Gastroesophageal sphincter (tissue), 4 donors: ENCODE measurements at places on chromosomes 2 and 18.

- no peak for ATAC-seq
Measured at GRCh38 chr2:83071914-83072313, 1387.2 kb downstream of the SUCLG1 start.

DNA sequence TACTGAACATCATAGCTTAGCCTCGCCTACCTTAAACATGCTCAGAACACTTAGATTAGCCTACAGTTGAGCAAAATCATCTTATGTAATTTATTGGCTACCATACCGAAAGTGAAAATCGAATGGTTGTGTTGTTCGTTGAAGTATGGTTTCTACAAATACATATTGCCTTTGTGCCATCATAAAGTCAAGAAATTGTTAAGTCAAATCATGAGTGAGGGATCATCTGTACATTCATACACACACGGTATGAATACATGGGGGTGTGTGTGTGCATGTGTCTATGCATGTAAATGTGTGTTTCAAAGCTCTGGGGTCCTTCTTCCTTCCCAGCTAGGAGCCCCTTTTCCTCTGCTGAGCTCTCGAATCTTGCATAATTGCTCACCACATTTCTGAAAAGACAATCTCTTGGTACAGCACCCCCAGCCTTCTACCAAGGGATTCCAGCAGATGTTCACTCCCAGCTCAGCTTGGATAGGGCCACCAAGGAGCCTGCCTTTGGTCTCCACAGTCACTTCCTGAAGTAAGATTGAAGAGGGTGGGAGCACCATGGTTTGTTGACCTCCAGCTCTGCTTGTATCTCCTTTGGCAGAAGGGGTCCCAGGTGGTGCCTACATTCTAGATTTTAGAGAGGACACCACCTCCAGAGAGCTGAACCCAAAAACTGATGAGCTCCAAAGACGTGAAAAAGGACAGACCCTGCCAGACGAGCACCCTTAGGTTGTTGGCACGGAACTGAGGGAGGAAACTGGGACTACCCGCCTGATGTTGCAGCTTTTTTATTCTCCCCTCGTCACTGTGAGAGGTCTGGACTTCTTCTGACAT is 33.2 kb upstream of the CYP1B1 start:
- ATAC-seq: no peak

- ATAC-seq: no peak
Measured at GRCh38 chr2:101740555-101740964, 43.1 kb downstream of the MAP4K4 start.

DNA sequence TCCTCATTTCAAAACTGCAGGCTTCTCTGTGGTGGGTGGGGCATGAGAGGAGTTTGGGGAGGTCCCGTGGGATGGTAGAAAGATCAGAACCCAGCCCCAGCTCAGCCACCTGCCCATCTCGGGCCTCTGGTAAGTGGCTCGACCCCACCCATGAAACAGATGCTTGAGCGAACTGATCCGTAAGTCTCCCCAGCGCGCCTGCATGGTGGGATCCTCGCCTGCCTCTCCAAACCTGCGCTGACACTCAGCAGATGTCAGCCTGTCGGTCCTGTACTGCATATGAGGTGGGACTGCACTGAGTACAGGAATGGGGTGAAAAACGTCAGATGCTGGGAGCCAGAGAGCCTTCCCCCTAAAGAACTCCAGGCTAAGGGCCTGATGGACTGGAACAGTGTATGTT is 15.9 kb upstream of the RPL31 start:
- ATAC-seq: no peak

- no peak for ATAC-seq
Measured at GRCh38 chr2:172322049-172322448, 105.3 kb upstream of the ITGA6 start.

DNA sequence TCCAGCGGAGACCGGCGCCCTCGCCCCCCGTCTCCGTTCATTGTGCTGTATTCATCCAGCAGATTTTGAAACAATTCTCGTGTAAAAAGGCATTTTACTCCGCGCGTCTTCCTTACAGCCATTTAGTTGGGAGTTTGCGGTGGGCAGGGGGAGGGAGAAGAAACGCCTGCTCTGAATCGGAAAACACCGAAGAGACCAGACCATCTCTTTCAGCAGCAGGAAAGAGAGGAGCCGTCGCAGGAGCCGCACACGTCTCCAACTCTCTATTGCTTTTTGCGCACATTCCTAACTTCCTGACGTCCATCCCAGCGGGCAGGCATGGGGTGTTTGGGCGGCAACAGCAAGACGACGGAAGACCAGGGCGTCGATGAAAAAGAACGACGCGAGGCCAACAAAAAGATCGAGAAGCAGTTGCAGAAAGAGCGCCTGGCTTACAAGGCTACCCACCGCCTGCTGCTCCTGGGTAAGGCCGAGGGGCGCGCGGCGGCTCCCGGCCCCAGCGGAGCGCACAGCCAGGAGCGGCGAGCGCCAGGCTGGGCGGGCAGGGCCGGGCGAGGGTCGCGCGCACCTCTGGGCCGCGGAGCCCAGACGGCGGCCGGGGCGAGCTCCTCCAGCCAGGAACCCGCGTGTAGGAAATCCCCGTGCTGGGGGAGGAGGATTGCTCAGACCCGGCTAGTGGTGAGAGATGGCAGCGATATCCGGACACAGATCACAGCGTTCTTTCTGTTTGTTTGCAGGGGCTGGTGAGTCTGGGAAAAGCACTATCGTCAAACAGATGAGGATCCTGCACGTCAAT is 63.2 kb downstream of the GNAL start:
- peak; percentile 39 for ATAC-seq

DNA sequence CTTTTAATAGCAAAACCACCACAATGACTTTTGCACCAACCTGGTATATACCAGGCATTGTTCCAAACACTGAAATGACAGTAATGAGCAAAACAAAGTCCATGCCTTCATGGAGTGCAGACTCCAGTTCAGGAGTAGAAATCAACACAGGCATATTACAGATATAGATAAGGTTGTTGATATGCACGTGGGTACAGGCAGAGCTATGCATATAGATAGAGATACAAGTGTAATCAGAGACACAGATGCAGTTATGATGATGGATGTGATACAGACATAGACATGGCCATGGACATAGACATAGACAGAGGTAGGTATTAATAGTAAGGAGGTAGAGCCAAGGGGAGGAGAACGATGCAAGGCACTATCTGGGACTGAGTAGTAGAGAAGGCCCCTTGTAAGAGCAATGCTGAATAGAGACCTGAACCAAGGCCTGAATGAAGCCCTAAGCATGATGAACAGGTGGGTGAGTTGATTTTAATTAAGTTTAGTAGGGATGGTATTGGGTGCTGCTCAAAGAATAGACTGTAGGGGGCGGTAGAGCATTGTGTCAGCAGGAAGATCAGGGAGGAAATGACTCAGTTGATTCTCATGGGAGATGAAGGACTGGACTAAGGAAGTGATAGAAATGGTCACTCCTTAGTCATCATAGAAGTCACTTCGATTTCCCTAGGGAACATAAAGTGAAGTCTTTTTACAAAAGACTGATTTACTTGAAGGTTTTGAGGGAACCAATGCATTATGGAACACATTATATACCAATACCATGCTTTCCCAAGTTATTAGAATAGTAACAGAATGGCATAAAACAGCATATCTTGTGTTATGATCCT is 39.4 kb downstream of the CMPK2 start:
- peak; percentile 41 for ATAC-seq

GRCh38 chr18:46452820-46453219 is 204.2 kb downstream of the LOXHD1 start:
- ATAC-seq: no peak

DNA sequence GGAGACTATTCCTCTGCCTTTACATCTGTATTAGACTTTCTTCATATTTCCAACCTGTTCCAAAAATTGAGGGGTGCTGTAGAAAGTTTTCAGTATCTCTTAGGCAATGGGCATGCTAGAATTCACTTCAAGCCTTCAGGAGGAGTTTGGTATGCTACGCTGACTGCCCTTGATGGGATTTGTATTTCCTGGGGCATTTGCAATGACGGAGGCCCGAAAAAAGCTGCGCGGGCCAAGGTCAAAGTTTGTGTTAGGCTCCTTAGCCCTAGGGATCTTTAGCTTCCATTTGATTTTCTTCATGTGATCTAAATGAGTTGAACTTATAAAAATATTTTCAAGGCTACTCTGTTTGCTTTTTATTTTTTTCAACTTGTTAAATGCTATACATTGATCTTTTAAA is 5.1 kb downstream of the CPS1 start:
- ATAC-seq: no peak

- ATAC-seq: peak; percentile 13
Measured at GRCh38 chr2:102061962-102062795, 70.4 kb downstream of the IL1R2 start.

DNA sequence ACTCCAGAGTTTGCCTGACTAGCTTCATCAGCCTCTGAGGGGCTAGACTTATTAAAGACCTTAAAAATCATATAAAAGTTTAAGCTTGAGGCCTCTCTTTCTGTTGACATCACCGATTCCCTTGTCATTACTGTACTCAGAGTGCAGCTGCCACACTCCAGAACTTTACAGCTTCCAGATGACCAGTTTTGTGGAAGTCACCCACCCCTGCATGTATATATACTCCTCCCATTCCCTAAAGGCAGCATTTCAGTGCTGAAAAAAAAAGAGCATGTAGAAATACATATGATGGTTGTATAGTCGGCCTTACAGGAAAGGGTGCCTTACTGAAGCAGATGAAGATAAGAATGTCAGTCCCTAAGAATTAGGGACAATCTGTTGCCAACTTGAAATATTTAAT is 117.3 kb downstream of the FEZ2 start:
- no peak for ATAC-seq

- ATAC-seq: no peak
Measured at GRCh38 chr2:71602581-71602980, 149.2 kb downstream of the DYSF start.

DNA sequence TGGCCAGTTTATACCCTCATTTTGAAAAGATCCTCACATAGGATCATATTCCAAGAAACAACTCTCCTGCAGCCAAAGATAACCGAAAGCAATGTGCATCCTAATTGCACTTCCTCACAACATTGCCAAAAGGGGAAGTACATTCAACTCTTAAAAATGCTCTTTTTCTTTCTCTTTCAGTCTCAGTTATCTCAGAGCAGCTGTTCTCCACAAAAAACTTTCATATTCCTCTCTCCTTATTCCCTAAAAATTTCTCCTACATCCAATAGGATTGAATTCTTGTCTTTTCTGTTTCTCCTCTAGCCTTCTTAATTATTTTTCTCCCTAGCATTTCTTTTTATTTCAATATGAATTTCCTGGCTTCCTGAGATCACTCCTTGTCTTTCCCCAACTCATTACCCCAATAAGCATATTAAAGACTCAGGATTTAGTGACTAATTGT is 7.4 kb upstream of the VRK2 start:
- ATAC-seq: no peak

DNA sequence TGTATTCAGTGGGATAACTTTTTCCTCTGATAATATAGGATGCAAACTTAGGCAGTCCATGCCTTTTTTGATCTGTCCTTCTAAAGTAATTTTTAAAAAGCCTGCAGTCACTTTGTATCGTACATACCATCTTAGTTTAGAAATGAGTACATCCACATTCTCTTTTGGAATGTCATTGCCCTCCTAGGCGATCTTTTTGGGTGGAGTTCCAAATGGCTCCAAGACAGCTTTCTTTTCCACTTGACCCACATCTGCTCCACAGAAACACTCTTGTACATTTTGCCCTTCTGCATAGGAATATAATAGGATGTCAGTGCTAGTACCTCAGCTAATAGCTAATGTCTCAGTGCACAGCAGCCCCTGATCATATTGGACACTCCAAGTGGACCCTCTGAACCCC is 21.8 kb upstream of the HTR2B start:
- ATAC-seq: no peak

- ATAC-seq: no peak
Measured at GRCh38 chr2:106956416-106956815, 70.4 kb upstream of the ST6GAL2 start.

GRCh38 chr2:20108655-20109396 is 57.4 kb upstream of the LAPTM4A start:
- ATAC-seq: no peak

- ATAC-seq: peak; percentile 50
Measured at GRCh38 chr2:221896505-221897151, 324.5 kb upstream of the EPHA4 start.

DNA sequence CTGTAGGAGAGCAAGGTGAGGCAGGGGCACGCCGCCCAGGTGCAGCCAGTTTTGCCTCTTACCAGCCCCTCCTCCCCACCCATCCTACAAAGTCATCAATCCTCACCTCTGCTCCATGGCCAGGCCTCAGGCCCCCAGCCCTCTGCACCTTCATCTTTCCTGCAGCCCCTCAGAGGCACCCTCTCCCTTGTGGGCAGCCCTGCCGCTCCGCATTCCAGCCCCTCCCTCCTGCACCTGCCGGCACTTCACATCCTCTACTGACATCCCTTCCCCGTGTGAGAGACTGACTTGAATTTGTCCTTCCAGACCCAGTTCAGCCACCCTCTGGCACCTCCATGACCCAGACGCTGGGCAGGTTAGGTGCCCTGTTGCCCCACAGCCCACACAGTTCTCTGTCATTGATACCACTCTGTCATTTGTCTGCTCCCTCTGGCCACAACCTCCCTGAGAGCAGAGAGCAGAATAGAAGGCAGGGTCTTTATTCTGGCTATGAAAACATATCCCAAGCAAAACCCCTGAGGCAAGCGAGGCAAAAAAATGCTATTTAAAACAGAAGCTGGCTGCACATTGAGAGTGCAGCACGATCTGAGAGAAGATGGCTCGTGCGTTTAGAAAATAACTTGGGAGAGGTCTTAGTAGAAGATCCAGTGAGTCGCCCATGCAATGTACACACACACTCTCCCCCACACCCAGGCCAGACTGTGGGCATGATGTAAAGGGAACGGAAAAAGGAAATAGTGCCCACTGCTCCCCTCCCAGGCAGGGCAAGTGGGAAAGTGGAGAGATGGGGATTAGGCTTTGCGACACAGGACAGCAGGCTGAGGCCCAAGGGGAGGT is 25.9 kb downstream of the SDC1 start:
- no peak for ATAC-seq

GRCh38 chr2:200408428-200409316 is 101.2 kb downstream of the KCTD18 start:
- ATAC-seq: no peak

DNA sequence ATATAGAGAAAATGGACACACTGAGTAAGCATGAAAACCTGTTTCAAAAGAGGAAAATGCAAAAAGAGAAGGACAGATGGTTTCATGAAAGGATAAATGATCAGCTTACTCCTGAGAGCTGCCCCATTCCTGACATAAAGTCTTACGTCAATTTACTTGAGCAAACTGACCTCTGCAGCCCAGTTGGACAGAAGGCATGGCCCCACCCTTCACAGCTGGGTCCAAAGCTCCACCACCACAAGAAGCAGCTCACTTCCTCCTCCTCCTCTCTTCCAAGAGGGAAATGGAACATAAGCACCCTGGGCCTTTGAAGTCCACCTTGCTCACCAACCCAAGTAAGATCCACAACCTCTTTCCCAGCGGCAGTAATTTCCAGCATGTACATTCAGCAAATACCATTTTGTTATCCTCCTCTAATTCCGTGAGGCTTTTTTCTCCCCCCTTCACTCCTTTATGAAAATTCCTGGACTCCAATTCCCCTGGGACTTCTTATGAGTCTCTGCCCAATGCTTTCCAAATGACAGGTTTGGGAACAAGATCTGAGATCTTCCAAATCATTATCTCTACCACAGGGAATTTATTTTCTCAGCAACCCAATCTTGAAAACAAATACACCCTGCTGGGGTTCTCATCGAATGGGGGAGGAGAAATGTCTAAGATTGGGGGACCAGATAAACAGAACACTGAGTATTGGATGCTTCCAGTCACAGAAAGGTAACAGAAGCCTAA is 10.1 kb downstream of the COL4A4 start:
- ATAC-seq: peak; percentile 70

- ATAC-seq: no peak
Measured at GRCh38 chr2:101974663-101975062, 17.1 kb upstream of the IL1R2 start.

- peak; percentile 43 for ATAC-seq
Measured at GRCh38 chr18:54127759-54128378, 96.6 kb downstream of the MBD2 start.

- no peak for ATAC-seq
Measured at GRCh38 chr2:6526093-6526824, 339.4 kb downstream of the CMPK2 start.
